ENCODE measurements at places on chromosomes 4 and X. TPM values are rescaled to one million over a fixed set of nuclear protein-coding genes. Genes with fewer than 3 reads are reported as not detected.

DNA sequence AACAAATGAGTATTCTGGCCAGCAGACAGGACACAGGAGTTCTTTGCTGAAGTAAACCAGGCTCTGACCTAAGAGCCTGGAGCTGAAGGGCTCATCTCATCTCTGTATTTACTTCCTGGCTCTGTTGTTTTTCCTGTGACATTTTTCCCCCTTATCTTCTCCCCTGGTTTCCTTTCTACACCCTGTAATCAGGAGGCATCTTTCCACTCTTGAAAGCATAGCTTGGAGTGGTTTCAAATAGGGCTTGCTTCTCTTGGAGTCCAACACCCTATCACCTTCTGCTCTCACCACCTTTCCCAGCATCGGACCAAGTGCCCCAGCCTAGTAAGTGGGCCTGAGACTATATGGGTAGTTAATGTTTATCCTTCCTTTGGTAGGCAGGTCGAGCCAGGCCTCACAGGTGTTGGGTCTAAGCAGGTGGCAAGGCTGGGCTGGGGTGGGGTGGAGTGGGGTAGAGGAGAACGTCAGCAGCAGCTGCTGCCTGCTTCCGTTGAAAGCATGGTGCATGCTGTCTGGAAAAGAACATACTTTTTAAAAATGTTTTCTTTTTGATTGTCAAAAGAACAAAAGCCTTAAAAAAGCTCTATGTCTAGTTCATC is 1.2 kb downstream of the DRP2 start:
- no peak for DNase-seq

The CCSER1 gene
- total RNA-seq: 2.3 TPM

GRCh38 chr4:113564493-113564892 is 197.0 kb downstream of the CAMK2D start:
- DNase-seq: no peak

- no peak for DNase-seq
Measured at GRCh38 chr4:95409127-95409526, 139.6 kb downstream of the UNC5C start.

DNA sequence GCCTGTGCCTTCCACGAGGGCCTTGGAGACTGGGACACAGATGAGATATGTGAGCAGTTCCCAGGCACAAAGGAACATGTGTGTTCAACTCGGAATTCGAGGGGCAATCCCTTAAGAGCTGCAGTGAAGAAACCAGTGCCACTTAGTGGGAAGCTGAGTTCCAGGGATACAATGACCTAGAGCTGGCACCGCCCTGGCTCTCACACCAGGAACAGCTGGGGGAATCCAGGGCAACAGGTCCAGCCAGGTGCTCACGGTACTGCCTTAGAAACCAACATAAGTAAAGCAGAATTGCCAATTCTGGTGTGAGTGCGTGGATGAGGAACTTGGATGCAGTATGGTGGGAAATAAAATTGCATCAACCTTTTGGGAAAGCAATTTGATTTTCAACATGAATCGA is 122.9 kb downstream of the AFAP1 start:
- DNase-seq: no peak

The TMEM156 gene
- total RNA-seq: 0.70 TPM

DNA sequence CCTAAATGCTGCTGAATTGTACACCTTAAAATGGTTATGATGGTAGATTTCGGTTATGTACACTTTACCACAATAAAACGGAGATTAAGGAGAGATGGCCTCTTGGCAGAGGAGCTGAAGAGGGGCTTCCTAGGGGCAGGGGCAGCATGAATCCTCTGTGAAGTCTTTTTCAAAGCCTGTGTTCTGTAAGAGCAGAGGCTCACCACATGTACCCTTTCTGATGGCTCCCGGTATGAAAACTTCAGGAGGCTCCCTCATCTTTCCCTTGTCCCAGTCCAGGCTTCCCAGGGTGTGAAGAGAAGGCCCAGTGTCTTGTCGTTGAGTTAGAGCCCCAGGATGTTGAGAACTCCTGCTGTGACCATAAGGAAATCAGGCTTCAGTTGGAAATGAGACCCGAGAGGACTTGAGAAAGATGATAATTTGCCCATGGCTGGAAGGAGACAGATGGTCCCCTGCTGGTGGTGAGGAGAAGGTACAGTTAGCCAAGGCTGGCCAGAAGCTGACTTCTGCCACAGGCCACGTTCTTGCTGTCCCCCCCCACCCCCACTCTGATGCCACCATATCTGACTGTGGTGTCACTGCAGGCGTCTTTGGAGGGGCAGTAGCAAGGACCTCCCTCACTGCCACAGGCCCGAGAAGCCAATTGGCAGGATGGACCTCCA is 31.8 kb upstream of the MTM1 start:
- no peak for DNase-seq

DNA sequence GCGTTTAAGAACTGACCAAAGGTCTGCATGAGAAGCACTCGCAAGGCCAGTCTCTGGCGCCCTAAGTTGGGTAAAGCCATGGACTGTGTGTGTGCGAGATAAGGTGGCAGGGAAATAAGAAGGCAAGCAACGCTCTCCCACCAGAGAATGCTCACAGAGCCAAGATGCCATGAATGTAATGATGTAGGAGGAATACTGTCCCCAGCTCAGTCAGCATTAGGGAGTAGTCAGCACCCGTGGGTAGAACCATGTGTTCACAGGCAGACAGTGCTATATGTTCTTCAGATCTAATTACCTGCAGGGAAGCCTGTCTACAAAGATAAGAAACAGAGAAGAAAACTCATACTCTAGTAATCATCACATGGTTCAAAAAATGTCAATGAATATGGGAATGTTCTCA is 68.8 kb downstream of the SEC24D start:
- DNase-seq: no peak

GRCh38 chrX:45070116-45071007 is 130.3 kb downstream of the DIPK2B start:
- no peak for DNase-seq

DNA sequence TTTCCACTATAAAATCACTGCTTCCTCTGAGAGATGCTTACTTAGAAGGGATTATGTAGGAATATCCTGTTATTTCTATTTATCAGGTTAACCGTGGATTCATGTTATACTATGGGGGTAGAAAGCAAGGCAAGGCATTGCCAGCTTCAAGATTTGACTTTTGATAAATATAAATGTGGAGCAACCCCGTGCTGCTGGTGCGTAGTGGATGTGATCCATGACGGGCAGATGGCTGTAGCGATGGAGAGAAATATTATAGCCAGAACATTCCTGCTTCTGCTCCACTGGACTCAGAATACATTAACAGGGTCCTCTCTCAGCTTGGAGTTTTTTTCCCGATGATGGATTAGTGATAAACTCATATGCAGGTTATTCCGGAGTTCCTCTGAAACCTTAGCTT is 157.6 kb downstream of the TENM3 start:
- no peak for DNase-seq

- no peak for DNase-seq
Measured at GRCh38 chrX:134377537-134377936, 82.4 kb upstream of the HPRT1 start.

GRCh38 chr4:175427751-175428150 is 384.3 kb downstream of the GPM6A start:
- DNase-seq: no peak

DNA sequence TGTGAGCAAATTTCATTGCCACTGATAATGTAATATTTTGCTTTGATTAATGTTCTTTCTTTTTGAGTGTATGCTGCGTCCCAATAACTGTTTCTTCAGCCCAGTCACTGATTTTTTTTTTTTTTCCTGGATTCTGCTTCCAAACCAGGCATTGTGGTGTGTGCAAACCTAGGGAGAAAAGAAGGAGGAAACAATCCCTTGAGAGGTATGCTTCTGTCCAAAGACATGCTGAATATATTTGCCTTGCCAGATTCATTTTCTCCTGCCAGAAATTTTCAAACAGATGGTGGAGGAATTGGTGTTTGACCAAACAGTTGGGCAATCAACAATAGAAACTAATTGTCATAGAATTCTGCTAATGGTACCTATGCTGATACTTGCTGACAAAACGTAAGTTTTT is 753.6 kb downstream of the RPA4 start:
- DNase-seq: no peak

- DNase-seq: no peak
Measured at GRCh38 chr4:88097301-88097700, 61.1 kb downstream of the ABCG2 start.

DNA sequence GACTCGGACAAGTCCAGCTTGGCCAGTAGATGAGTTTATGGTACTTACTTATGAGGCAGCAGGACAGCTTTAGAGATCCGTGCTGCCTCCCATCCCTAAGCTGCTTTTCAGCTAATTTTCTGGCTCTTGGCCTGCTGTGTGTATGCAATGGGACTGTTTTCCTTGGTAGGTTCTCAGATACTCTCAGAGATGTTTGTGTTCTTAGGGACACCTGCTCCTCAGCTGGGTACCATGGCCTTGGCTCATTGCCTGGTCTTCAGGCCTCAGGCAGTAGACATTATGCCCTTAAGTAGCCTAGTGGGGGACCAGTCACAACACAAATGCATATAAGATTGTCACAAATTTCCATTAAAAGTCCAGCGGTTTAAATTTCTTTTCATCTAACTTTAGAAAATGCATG is 688.0 kb downstream of the PCDH7 start:
- no peak for DNase-seq

GRCh38 chr4:14871676-14872430 is 130.4 kb upstream of the CPEB2 start:
- DNase-seq: no peak

- DNase-seq: no peak
Measured at GRCh38 chr4:1470816-1471442, 64.7 kb upstream of the NKX1-1 start.

- DNase-seq: no peak
Measured at GRCh38 chrX:8879750-8880149, 78.6 kb upstream of the FAM9A start.

DNA sequence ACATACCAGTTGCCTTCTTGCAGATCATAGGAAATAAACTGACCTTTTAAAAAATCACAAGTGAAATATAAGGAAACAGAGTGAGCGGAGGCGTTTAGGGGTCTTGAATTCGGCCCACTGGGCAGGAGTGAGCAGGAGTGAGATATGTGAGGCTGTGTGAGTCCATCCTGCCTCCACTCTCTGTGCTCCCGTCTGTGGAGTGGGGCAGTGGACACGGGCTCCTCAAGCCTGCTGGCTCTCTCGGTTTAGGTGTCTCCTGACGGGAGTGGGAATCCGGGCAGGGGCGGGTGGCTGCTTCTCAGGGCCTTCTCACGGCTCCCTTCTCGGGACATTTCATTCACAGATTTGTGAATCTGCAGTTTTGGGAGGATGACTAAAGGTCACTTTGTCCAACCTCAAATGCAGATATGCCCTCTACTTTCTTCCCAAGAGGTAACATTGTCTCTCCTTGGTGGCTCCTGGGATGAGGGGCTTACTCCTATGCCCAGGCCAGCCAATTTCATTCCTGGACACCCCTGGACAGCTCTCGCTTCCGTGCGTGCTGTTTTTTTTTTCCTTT is 27.6 kb downstream of the CYTL1 start:
- no peak for DNase-seq

The NEXMIF gene
- total RNA-seq: 0.42 TPM

GRCh38 chrX:135170877-135171519 is at the start of gene CT55:
Gene CT55 (minus strand): TSS chrX:135171398. CDS start chrX:135171171, 227 bp downstream.
- DNase-seq: no peak

- no peak for DNase-seq
Measured at GRCh38 chrX:36087366-36087765, 167.8 kb downstream of the CFAP47 start.

DNA sequence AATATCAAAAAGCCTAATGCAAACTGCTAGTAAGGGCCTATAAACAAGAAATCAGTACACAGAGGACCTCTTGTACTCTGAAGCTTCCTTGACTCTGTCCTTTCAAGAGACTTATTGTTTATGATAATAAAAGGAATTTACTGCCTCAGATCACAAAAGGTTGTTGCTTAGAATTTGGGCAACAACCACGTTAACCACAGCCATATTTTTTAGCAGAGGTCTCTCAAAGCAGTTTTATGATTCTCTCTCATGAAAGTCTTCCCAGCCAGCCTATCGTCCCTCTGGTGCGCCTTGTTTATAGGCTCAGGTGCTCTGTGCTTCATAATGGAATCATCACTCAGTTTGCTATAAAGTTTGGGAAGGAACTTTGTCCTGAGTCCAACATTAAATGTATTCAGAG is 270.6 kb downstream of the RCHY1 start:
- DNase-seq: no peak
